ENCODE measurements at places on chromosomes 1 and 21. TPM values are rescaled to one million over a fixed set of nuclear protein-coding genes. Genes with fewer than 3 reads are reported as not detected.
A peak's percentile ranks its signal among the peaks of the same experiment; 100 is the strongest.

DNA sequence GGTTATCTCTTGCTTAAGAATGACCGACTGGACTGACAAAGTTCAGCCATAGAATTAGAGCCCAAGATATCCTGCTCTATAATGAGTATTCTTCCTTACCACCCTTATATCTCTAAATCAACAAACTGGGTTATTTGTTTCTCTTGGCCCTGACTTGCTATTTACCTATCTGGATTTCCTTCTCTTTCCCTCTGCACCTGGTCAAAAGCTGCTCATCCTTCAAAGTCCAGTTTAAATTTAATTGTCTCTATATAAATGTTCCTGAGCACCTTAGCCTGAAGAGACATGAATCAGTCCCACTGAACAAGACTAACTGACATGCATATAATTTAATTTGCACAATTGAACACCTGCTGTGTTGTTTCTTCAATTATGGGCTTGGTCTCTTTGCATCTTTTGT, 127.1 kb upstream of the KCNJ15 start:
- no peak for DNase-seq

- DNase-seq, result no peak
These were observed 27.7 kb downstream of the RRAGC start for GRCh38 chr1:38831731-38832369.

- peak; percentile 78 for DNase-seq
These were observed 55.5 kb downstream of the FOXO6 start for GRCh38 chr1:41416552-41417334.

DNA sequence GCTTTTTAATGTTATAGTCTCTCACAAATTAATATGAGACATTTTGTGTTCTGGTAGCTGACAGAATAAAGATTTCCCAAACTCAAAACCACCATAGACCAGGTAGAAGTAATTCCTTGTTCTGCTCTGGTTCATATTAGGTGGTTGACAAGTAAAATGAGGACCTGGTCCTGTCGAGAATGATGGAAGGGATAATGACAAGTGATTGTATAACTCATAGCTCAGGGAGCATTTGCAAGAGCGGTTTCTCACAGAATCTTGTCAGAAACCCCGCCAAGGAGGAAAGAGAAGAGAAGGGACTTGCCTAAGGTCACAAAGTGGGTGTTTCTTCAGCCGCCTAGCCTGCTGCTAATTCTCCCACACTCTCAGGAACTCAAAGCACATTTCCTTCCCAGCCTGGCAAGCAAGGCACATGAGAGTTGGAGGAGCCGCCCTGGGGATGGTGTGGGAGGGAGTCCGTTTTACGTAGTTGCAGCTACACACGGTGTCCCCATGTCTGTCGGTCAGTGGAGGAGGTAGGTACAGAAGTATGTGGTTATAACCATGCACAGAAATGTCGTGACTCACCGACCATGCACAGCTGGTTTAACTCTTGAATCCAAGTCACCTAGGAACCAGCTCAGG, 46.5 kb downstream of the SAMD13 start:
- no peak for DNase-seq

DNA sequence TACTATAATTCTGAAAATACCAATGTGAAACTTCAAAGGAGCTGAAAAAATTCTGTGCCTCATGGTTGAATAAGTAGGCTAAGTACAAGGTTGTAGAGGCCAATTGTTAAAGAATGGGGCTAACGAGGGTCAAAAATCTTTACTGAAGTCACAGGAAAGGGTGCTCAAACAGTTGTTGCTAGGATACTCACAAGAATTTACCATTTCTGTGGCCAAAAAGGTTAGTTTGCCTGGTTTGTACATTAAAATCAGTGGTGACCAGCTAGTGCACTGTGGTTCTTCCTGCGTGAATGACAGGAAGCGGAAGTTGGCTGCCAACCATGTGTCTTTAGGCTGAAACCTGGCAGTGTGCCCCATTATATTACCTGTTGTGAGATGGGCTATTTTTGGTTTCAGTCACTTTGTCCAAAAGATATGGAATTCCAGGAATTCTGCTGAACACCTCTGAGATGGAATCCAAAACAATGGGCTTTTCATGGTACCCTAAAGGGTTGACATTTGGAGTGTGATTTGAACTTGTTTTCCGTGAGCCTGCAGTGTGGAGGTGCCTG, 13.5 kb downstream of the MAP3K21 start:
- DNase-seq, result no peak

Gene KIF21B
- 51.1 TPM for total RNA-seq

Gene GNL2
- total RNA-seq, result 50.0 TPM

- no peak for DNase-seq
These were observed 124.4 kb upstream of the IRF2BP2 start for GRCh38 chr1:234734412-234734835.

Gene SRGAP2C
- 16.5 TPM for total RNA-seq

DNA sequence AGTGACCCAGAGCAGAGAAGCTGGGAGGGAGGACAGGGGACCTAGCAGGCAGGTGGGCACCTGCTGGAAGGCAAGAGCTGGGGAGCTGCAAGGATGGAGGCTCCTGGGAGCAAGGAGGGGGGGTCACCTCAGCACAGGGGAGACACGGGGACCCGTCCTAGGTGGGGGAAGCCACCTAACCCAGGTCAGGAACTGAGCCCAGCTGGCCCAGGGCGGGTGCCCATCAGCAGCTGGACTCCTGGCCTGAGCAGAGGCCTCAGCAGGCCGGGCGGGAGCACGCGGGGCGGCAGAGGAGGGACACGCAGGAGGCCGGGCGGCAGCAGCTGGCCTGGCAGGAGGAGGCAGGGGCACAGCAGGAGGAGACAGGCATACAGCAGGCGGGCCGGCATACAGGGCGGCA, 949 bp downstream of the KRTAP10-1 start:
- no peak for DNase-seq

DNA sequence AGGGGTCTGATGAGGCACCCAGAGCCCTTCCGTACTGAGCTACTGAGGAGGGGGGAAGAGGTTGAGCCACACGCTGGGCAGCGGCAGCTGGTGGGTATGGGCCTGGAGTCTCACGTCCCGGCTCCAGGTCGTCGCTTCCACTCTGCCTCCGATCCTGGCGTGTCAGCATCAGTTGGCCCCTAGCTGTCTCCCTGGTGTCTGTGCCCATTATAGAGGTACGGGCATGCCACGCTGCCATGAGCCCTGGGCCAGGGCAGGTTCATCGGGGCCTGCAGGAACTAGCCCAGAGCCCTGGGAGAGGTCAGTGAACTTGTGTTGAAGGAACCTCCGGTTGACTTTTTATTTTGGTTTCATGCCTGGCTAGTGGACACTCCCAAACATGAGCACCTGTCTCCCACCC, 18.2 kb downstream of the COQ8A start:
- no peak for DNase-seq

DNA sequence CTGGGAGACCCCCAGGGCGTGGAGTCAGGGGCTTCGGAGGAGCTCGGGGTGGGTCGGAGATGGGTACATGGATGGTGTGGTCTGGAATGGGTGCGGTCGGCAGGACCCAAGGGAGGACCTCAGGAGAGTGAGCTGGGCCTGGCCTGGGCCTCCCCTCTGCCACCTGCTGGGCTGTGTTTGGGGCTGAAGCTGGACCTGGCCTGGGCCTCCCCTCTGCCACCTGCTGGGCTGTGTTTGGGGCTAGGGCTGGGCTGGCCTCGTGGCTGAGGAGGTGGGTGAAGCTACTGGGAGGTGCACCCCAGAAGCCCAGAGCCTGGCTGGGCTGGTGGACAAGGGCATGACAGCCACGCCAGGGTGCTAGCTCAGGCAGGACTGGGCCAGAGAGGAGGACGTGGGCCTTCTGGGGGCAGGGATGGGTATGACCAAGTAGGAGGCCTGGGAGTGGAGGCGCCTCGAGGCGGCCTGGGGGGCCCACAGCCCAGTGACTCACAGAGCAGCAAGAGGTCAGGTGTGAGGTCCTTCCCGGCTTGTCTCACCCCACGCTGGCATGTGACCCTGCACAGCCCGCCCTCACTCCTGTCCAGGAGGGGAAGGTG, 14.5 kb downstream of the SAMD11 start:
- no peak for DNase-seq

DNA sequence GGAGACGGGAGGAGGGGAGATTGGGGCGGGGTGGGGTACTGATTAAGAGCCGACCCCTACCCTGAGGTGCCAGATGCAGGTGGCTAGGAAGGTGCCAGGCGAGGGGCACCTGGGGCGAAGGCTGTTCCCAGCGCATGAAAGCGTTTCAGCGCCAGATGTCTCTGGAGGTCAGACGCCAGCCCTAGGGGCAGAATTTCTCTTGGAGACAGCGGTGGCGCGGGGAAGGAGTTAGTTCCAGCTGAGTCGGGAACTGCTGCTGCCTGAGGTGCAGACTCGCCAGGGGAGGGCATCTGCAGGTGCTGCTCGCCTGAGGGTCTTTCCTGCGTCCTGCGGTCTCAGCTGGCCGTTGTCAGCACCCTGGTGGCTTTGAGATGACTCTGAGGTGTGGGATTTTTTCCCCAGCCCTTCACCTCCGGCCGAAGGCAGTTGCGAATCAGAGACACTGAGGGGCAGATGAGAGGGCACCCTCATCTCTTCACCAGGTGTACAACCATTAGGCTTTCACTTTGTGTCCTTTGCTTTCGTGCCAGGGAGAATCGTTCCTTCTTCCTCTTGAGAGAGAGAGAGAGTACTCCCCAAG, 539 bp downstream of the CGN start:
- peak; percentile 67 for DNase-seq

Gene FAM72B
- 2.1 TPM for total RNA-seq

- no peak for DNase-seq
These were observed 145.5 kb downstream of the CRB1 start for GRCh38 chr1:197413564-197413963.

GRCh38 chr1:59638231-59638711, 176.5 kb upstream of the HOOK1 start:
- no peak for DNase-seq

DNA sequence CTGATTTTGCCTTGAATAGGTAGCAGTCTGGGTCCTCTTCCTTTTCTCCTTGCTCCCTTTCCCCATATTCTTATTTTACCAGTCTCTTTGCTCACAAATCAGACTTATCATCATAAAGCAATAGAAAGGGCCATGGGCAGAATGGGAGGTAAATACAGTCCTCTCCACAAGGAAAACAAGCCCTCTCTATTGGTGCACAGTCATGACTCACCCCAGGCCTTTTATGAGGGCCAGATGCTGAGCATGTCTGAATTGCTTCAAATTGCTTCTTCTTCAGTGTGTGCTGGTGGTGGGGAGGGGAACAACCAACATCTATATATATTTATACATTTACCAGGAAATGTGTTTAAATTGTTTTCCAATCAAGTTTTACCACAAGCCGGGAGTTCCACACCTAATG, 75.2 kb downstream of the GFI1 start:
- no peak for DNase-seq

DNA sequence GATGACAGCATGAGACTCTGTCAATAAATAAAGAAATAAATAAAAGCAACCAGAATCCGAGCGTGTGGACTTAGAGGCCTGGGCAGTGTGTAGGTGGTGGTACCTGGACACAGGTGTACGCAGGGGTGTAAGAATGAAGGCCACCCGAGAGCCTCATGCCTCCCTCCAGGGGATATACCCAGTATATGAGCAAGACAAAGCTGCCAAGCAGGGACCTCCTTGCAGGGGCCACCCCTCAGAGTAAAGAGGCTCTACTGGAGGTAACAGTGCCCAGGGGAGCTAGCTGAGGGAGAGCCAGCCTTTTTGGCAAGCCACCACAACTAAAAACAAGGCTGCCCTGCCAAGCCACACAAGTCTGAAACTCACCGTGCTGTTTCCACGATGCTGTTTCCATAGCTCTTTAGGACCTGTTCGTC, 179.2 kb upstream of the RAB4A start:
- DNase-seq, result no peak

GRCh38 chr1:42952303-42953001, 6.2 kb downstream of the SLC2A1 start:
- DNase-seq, result no peak

DNA sequence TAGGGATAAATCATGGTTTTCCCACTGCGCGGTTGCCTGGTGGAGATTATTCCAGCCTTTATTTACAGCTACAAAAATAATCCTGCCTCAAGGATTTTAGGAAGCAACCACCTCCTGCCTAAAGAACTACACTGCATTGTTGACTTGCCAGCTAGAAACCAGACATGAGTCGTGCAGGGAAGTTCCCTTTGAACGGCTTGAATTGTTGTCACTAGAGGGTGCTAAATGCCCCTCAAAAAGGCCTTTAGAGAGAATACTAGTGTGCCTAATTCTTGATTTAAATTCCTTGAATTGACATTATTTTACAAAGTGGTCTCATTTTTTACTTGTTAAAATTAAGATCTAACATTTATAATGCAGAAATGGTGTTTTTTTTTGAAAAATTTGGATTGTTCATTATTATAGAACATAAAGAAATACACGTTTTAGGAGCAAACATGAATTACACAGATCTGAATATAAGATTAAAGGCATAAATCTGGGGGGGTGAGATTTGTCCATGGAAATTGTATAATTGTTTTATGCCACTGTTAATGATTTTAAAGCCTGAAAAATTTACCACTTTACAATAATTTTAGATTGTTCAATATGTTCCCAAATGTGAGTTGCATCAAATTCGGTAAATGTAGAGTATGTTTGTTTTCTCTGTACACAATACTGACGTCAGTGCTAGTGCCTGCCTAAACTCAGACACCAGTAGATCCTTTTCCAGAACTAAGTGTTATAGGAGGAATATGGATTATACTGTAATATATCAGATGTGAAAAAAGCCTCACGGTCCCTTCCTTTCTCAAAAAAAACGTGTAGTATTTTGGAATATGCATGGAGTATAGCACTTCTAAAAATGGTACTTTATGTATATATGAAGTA, 7.6 kb upstream of the ERG start:
- no peak for DNase-seq

GRCh38 chr1:217138173-217138765, 415.0 kb upstream of the ESRRG start:
- DNase-seq, result peak; percentile 22

DNA sequence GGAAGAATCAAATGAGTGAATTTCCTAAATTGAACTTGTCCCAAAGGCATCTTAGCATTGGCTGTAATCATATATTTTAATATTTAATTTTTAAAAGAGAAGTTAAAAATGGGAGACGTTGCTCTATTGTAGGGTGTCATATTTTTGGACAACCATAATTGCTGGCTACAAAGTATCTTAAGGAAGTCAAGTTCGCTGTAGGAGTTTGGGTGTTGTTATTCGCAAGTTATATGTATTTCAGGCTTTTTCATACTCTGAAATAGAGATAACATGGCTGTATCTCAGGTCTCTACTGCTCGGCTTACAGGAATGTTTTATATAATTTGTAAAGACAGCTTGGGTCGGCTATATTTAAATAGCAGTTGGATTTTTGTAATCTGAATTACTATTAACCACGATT, 852 bp downstream of the TMEM50A start:
- no peak for DNase-seq

Gene UMODL1
- total RNA-seq, result not detected

DNA sequence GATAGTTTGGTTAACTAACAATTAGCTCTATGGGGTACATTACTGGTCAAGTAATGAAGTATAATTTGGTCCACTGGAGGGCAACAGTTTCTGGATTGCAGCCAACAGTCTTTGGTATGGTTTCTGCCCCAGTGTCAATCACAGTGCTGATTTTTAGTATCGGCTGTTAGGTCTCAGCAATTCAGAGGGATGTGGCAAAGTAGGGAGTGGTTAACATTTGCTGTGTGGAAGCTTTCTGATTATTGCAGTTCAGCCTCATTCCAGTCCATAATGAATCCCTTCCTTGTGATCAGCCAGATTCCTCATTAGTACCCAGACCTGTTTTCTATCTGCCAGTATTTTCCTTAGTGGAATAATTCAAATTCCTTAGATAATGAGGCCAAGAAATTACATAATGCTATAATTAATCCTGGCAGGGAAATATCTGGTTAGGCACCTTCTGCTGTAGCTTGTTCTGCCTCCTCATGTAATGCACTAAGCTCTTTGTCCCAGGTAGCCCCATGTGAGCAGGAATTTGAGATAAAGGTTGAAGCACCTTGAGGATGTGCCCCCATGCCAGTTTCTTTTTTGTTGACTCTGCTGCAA, 14.0 kb downstream of the F3 start:
- DNase-seq, result no peak

Gene XCL1
- total RNA-seq, result not detected

Gene TEDDM1
- not detected for total RNA-seq
